ENCODE measurements at places on chromosomes 5 and 9. TPM values are rescaled to one million over a fixed set of nuclear protein-coding genes. Genes with fewer than 3 reads are reported as not detected.

- DNase-seq, result no peak
Observed at GRCh38 chr9:16809912-16810610, 60.4 kb downstream of the BNC2 start.

DNA sequence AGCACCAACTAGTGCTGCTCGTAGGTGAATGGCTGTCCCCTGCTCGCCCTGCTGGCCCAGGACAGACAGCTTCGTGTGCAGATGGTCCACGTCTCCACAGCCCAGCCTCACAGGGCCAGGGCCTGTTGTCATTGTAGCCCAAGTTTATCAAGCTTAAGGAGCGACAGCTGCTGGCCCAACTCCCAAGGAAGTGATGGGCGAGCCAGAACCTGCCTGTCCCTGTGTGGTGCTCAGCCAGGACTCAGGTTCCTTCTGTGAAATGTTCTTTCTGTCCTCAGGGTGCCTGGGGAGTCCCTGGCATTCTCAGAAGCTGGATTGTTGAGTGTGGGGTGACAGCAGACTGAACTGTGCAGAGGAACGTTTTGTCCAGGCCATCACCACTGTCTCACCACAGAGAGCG lies 16.4 kb downstream of the TRIP13 start:
- no peak for DNase-seq

DNA sequence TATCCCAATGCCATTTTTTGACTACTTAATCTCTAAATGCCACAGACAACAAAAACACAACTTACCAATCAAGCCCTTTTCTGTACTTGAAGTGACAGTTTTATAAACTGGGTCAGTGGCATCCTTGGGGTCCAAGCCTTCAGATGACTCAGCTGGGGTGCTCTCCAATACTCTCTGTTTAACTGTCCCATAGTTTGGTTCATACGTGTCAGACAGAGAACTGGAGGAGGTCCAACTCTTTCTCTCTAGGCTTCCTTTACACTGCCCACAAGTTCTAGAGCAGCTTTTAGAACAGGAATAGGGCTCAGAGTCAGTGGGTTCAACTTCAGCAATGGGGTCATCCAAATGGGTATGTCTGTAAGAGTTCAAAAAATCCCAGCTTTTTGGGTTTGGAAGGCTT lies 166.9 kb downstream of the CDC42SE2 start:
- no peak for DNase-seq

GRCh38 chr9:131119600-131119999 lies 5.8 kb upstream of the NUP214 start:
- no peak for DNase-seq

SLC6A7 gene
- not detected for polyA plus RNA-seq

CCDC192 gene
- polyA plus RNA-seq, result 0.89 TPM

ZNF618 gene
- polyA plus RNA-seq, result 41.1 TPM

DNA sequence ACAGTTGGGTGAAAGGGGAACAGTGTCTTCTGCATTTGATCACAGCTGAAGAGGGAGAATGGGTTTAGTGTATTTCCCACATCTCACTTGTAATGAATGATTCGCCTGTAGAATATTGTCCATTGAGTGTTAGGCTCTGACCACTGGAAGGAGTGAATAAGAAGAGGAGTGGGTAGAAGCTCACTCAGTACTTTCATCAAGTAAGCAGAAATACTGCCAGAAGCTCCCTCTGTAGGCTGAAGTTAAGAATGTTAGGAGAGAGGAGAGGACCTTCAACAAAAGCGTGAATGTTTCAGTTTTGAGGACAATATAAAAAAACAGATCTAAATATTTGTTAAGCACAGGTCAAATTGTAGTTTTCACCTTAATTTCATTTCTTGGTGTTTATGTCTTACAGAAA lies 27.5 kb downstream of the FSD1L start:
- DNase-seq, result no peak

DNA sequence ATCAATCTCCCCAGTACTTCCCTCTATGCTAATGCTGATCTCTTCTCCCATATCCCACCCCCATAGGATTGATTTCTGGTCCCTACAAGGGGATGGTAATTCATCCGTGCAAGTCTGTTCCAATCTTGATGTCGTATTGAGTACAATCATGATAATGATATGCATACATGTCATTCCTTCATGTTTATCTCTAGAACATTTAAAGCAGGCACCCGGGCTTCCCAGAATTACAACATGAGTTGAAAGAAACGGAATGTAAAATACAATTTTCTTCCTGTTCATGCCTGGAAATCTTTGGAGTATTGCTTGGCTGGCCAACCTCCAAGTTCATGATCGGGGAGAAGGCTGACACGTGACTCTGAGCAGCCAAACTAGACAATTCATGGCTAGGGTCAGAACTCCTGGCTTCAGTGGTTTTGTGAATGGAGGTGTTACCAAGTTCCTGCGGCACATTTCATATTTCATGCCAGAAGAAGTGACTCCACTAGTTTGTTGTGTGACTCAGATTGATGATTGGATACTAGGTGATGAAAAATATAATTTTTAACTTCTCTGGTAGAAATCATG lies 66.6 kb downstream of the C9orf152 start:
- DNase-seq, result no peak

GRCh38 chr5:14240359-14240758 lies 97.2 kb downstream of the TRIO start:
- no peak for DNase-seq

DNA sequence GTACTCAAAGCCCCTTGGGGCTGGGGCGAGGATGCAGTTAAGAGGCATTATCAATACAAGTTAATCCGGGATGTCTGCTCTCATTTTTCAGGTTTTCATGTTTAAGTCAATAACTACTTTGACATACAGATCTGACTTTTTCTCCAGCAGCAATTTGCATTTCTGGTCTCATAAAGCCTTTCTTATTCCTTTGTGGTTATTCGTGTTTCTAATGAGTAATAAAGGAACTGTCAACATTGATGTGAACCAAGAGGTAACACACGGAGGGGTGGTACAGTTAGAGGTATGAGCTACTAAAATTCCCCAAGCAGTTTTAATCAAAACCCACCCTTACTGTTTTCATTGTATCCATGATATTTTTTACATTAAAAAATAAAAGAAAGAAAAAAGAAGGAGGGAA lies 138.0 kb upstream of the NFIB start:
- DNase-seq, result no peak

INSL4 gene
- polyA plus RNA-seq, result not detected

- no peak for DNase-seq
Observed at GRCh38 chr5:56632199-56632598, 183.2 kb upstream of the MAP3K1 start.

- no peak for DNase-seq
Observed at GRCh38 chr5:111511174-111511830, 1.0 kb downstream of the STARD4 start.

EMB gene
- 3.7 TPM for polyA plus RNA-seq

DNA sequence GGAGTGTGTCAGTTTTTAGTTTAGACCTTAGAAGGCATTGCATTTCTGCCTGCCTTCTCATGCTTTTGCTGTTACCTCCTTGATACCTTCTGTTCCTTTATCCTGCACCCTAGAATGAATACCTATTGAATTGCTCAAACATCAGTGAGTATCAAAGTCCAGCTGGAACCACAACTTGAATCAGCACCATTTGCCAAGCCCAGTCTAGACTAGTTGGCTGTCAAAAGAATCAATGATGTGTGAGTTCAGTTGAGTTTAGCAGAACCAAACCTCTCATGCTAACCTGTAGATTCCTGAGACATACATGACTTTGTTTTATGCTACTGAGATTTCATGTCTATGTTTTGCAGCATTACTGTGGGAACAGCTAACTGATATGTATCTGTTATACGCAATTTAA lies 116.6 kb downstream of the FAM170A start:
- DNase-seq, result no peak

GRCh38 chr5:124889850-124890249 lies 143.4 kb upstream of the ZNF608 start:
- DNase-seq, result no peak

PCDHGC5 gene
- 1.1 TPM for polyA plus RNA-seq

- no peak for DNase-seq
Observed at GRCh38 chr9:125820100-125820804, 73.1 kb downstream of the PBX3 start.

DNA sequence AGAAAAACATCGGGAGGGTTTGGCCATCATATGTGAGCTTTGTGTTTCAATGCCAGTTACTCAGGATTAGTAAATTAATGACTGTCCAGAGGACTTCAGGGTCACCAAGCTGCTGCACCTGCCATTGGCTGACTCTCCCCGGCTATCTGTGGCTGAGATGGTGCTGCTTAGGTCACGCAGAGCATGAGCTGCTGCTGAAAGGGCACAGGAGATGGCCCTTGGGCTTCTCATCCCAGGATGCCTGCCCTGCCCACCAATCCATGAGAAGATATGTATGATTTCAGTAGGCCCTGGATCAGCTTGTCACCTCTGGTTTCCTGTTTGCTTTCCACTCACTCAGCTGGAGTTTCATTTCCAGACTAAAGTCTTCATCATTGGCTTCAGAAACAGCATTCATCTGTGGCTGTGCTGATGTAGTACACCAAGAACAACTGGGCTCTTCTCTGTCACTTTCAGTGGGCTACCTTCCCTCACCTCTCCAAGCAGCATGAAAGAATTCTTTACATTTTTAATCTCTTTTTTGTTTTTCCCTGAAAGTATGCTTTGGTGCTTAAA lies 2.4 kb upstream of the CATSPER3 start:
- no peak for DNase-seq

GRCh38 chr5:149887622-149888183 lies 56.9 kb downstream of the PDE6A start:
- DNase-seq, result no peak

- DNase-seq, result no peak
Observed at GRCh38 chr5:139843991-139844390, 48.4 kb downstream of the PSD2 start.

RNF38 gene
- polyA plus RNA-seq, result 44.3 TPM

DNA sequence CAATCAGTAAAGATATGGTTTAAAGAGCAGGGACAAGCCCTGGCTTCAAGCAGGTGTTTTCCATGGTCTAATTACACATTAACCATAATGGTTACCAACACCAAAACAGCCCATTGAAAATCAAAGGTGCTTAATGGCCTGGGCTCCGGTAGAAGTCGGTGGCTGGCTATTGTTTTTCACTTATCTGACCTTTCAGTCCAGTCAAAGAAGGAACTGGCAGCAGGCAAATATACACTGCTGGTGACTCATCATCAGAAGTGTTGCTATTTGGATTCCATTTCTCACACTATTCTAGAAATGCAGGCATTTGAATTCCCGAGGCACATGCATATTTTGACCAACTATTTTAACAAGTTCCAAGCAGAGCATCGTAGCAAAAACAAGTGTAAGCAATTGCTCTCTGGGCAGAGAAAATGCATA lies 26.3 kb upstream of the GABRP start:
- DNase-seq, result no peak

DNA sequence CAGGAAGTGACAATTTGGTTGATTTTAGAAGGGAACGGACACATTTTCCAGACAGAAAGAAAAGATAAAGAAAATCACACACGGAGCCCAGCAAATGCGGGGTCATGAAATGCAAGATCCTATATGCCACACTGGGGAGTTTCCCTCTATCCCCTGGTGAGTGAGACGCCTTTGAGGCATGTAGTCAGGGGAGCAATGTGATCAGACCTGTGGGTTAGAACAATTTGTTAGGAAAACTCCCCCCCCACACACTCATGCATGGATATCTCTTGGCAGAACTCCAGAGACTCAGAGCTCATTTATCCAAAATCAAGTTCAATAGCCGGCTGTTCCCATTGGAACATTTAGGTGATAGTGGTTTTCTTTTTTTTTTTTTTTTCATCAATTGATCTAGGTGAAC lies 71.7 kb upstream of the TRIO start:
- no peak for DNase-seq

DNA sequence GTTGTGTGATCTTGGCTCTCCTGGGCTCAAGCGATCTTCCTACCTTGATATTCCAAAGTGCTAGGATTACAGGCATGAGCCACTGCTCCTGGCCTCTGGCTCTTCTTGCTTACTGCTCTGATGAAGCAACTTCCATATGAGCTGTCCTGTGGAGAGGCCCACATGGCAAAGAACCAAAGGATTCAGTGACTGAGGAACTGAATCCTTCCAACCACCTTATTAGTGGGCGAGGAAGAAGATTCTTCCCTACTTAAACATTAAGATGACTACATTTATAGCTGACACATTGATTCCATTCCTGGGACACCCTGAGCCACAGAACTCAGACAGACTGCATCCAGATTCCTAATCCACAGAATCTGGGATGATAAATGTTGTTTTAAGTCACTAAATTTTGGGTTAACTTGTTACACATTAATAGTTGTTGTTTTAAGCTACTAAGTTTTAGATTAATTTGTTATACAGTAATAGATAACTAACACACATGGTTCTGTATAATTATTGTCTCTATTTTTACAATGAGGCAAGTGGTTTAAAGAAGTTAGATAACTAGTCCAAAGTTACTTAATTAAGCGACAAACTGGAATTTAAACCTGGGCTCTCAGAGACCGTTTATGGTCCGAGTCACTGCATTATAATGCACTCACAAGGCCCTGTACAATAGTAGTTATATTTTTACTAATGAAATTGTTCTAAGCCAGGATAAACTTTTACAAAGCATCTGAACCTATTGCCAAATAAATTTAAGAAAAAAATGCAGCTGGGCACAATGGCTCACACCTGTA lies 16.7 kb upstream of the SLCO4C1 start:
- DNase-seq, result no peak

DNA sequence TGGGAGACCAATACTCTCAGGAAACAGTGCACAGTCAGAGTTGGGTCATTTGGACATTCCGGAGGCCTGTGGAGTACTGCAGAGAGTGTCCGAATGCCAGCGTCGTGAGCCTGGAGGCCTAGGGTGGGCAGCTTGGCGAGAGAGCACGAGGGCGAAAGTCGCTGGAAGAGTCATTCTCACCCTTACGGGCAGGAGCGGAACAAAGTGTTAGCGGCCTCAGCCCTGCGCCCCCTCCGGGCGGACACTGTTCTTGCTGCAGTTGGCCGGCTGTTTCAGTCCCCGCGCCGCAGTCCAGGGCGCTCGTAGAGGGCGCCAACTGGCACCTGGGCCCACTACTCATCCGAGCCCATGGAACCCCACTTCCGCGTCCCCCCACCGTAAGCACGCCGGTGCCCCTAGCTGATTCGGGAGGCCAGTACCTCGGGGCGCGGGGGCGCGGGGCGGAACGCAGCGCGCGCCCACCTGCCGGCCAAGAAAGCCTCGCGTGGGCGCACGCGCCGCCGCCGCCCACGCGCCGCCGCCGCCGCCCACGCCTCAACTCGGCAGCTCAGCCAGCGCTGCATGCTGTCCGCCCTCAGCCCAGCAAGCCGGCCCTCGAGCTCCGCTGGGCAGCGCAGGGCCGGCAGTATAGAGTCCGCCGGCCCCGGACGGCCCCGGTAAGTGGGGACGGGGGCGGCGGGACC lies 99.7 kb upstream of the CCL21 start:
- DNase-seq, result no peak

DNA sequence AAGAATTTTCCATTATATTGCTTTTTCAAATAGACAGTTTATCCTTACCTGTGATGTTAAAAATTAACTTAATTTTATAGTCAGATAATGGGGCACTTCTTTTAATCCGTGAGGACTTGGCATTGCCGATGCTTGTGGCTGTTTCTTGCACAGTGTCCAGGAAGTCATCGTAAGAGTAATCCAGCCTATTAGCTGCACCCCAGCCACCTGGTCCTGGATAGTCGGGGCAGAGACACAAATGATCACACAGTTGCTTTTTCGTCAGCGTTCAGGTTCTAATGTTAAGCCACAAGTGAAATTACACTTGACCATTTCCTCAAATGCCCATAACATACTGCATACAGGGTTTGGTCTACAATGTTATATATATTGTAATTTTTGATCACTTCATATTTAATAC lies 107.4 kb downstream of the SVEP1 start:
- no peak for DNase-seq
